ENCODE measurements at places on chromosomes 5 and 9. TPM values are rescaled to one million over a fixed set of nuclear protein-coding genes. Genes with fewer than 3 reads are reported as not detected.
A peak's percentile ranks its signal among the peaks of the same experiment; 100 is the strongest.

DNA sequence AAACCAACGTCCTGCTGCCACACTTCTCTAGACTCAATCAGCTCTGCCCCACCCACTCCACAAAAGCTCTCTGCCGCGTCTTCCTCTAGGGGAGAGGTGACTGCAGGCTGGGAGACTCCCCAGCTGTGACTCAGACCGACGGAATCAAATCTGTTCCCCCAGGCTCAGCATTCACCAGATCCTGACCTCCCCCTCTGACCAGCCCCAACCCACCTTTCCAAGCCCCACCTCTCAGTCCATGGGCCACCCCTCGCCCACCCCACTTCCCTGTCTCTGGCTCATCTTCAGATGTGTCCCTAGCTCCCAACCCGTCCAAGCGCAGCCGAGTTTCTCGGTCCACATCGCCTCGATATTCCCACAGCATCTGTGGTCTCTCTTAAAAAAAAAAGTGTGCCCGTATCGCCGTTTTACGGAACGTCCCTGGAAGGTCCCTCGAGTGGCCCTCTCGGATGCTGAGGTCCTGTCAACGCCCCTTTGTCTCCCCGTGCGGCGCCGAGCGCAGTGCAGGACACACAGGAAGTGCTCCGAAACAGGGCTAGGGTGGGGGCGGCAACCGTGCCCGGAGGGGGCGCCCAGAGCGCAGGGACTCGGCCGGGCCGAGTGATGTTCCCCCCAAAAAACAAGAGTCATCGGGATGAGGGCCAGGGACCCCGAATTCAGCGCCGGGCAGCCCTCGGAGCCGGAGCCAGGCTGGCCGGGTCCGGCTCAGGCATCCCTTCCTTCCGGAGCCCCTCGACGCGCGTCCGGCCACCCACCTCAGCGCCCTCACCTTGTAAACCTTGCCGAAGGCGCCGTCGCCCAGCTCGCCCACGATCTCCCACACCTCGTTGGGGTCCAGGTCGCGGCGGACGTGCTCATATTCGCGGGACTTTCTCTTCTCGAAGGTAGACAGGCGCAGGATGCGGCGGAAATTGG, 649 bp downstream of the STK10 start:
- peak; percentile 84 for DNase-seq

- no peak for DNase-seq
Measured at GRCh38 chr5:56327809-56328208, 94.7 kb upstream of the ANKRD55 start.

GRCh38 chr5:168607946-168608345, 28.8 kb upstream of the PANK3 start:
- DNase-seq: no peak

The IFNK gene
- total RNA-seq: not detected

The ARRDC1 gene
- 69.1 TPM for total RNA-seq

All from upper lobe of right lung (tissue), 1 donor.